Uterus (tissue), 4 donors: ENCODE measurements at places on chromosomes 1 and 21.

DNA sequence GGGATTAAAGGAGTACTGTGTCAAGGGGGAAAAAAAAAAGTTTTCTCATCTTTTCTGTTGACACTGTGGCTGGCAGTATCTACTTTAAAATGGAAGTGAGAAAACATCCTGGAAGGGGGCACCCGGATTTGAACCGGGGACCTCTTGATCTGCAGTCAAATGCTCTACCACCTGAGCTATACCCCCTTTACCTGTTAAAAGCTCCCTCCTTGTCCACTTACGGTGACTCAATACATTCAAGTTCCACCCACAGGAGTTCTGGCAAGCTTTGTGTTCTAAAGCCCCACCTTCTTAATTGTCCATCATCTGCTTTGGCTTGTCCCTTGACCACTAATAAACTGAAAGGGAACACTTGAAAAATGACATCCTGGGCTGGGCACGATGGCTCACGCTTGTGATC lies 68.2 kb downstream of the FNBP1L start:
- H3K36me3 ChIP-seq = no peaks in the 10 kb centered on the region
- no peaks in the 10 kb centered on the region for H3K27me3 ChIP-seq
- no peak overlapping the region for H3K27ac ChIP-seq
- H3K4me1 ChIP-seq = no peaks in the 10 kb centered on the region
- no peak overlapping the region for H3K4me3 ChIP-seq

- H3K4me1 ChIP-seq = no peaks in the 10 kb centered on the region
- H3K36me3 ChIP-seq = no peaks in the 10 kb centered on the region
- H3K27me3 ChIP-seq = no peaks in the 10 kb centered on the region
- H3K4me3 ChIP-seq = no peak overlapping the region
- no peak overlapping the region for H3K27ac ChIP-seq
- no peak for DNase-seq
Observed at GRCh38 chr1:9728451-9729295, 77.1 kb downstream of the PIK3CD start.

DNA sequence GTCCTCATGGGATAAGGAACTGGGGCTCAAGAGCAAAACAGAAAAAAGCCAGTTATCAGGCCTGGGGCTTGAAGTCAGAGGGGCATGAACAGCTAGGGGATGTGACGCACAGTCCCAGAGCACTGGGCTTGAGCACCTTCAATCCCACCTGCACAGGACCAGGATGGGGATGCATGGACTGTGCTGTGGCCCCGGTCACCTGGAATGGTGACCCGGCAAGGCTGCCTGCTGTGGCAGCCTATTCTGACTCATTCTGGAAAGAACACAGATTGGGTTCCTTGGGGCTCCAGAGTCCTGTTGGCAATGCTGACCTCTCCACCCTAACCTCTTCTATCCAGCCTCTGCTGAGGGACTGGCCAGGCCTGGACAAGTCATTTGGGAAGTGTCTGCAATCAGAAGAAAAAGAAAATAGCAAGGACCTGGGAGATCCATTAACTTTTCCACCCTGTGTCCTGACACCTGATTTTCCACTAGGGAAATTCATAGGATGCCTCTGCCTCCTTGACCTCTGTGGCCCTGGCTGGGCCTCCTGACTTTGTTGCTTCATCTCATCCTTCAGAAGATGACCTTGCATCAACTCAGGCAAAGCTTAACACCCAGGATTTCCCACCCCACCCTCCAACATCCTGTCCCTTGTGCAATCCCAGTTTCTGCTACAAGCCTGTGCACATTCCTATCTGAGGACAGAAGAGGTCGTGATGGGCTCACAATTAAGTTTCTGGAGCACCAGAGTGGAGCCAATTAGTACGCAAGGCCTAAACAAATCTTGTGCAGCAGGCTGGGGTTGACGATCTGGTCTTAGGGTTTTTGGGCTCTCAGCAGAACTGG lies 17.9 kb upstream of the FMOD start:
- H3K4me3 ChIP-seq = no peak overlapping the region
- DNase-seq = peak; percentile 92
- H3K27ac ChIP-seq = peak overlapping the region; percentile 88
- H3K36me3 ChIP-seq = no peaks in the 10 kb centered on the region

DNA sequence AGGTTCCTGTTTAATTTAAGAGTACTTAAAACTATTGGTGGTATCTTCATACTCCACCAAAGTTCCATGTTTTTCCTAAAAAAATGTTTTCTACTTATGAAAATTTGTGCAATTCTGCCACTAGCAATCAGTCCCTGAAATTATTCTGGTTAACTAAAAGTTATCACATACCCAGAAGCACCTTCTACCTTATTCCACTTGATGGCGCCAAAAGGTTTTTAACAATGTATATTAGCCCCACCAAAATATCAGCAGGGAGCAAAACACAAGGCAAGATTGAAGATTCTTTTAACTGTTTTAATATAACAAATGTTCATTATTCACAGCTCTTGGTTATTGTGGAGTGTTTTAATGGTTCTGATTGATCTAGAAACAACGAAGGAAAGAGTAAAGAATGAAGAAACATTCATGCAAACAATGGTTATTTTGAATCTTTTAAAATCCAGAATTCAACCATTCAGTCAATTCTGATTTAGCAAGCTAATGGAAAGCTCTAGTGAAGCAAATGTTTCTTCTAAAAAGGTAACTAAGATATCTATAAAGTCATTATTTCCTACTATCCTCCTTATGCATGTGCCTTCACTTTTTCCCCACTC lies 67.2 kb downstream of the TTLL7 start:
- H3K4me3 ChIP-seq = no peak overlapping the region
- no peak for DNase-seq
- no peaks in the 10 kb centered on the region for H3K27me3 ChIP-seq
- H3K36me3 ChIP-seq = no peaks in the 10 kb centered on the region
- no peak overlapping the region for H3K27ac ChIP-seq

DNA sequence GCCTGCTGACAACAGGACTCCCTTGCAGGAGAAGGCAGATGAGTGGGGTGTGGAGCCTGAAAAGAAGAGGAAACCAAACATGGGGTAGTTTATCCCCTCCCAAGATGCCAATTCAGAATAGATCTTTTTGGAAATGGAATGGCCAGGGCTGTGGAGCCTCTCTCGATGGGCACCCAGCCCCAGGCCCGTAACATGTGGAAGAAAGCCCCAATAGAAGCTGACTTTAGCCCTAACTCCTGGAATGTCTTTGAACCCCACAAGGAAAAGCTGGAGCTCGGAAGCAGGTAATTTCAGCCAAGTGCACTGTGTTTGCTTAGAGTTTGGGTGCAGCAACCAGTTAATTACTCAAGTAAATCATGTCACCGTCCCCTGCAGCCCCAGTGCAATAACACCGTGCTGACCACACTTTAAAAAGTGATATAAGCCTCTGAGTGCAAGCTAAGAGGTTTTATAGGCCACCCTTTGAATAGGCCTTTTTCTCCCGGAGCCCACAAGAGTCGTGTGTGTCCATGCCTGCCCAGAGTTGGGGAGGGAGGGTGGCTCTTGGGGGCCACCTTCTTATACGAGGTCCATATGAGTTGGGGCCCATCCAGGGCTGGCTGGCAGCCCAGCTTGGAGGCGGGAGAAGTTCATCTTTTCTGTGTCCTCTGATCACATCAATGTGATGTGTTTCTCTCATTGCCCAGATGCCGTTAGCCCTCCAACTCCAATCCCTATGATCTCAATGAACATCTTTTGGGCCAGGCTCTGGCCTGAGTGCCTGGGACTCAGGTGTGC lies 153.2 kb downstream of the TRABD2B start:
- no peaks in the 10 kb centered on the region for H3K27me3 ChIP-seq
- H3K4me3 ChIP-seq = no peak overlapping the region
- no peaks in the 10 kb centered on the region for H3K36me3 ChIP-seq

- H3K27ac ChIP-seq = no peak overlapping the region
- no peak overlapping the region for H3K4me3 ChIP-seq
Observed at GRCh38 chr1:178688244-178688643, 36.8 kb upstream of the RALGPS2 start.

GRCh38 chr1:208203848-208204609 lies 40.2 kb downstream of the PLXNA2 start:
- peak overlapping the region; percentile 12 for H3K27ac ChIP-seq
- H3K27me3 ChIP-seq = no peaks in the 10 kb centered on the region
- DNase-seq = no peak
- no peak overlapping the region for H3K4me3 ChIP-seq
- no peaks in the 10 kb centered on the region for H3K4me1 ChIP-seq

DNA sequence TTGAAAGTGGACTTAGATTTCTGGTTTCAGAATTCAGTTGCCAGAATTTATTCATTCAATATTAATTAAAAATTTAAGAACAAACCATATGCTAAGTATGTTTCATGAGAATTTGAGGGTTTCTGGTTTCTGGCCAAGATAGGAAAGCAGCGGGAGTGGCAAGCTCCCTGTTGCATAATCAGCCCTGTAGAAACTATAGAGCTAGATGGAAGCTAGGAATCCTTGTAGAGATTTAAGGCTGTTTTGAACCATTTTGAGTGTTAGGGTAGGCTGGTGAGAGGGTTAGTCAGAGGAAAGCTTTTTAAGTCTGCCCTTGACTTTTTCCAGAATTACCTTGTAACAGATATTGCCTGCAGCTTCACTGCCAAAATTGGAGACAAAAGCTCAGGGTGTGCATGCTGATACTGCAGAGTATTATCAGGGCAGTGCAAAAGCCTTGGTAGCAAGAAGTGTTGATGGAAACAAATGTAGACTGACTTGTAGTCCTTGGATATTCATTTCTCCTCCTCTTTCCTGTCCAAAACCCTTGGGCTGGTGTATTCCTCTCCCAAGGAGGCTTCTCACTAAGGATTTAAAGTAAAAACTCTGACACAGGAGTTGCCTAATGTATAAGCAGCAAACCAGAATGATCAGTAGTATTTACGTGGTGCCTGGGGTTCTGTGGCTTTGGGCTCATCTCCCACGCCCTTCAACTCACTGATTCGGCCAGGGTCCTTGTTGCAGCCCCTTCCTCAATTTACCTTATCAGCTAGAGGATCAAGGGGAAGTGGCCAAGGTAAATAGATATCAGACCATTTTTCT lies 12.6 kb upstream of the GIPC2 start:
- no peak overlapping the region for H3K4me3 ChIP-seq
- H3K27me3 ChIP-seq = no peaks in the 10 kb centered on the region
- no peaks in the 10 kb centered on the region for H3K36me3 ChIP-seq
- no peak overlapping the region for H3K27ac ChIP-seq
- DNase-seq = no peak

- H3K27ac ChIP-seq = no peak overlapping the region
- no peaks in the 10 kb centered on the region for H3K27me3 ChIP-seq
Observed at GRCh38 chr1:69305621-69306020, 262.1 kb upstream of the LRRC7 start.

- H3K4me1 ChIP-seq = peaks cover 14% of the 10 kb centered on the region
- H3K27me3 ChIP-seq = no peaks in the 10 kb centered on the region
- no peaks in the 10 kb centered on the region for H3K36me3 ChIP-seq
- H3K4me3 ChIP-seq = no peak overlapping the region
Observed at GRCh38 chr1:183414365-183414764, 3.8 kb downstream of the NMNAT2 start.

GRCh38 chr1:208438112-208438699 lies 194.0 kb upstream of the PLXNA2 start:
- H3K4me3 ChIP-seq = no peak overlapping the region
- no peaks in the 10 kb centered on the region for H3K36me3 ChIP-seq
- no peak for DNase-seq
- no peak overlapping the region for H3K27ac ChIP-seq

DNA sequence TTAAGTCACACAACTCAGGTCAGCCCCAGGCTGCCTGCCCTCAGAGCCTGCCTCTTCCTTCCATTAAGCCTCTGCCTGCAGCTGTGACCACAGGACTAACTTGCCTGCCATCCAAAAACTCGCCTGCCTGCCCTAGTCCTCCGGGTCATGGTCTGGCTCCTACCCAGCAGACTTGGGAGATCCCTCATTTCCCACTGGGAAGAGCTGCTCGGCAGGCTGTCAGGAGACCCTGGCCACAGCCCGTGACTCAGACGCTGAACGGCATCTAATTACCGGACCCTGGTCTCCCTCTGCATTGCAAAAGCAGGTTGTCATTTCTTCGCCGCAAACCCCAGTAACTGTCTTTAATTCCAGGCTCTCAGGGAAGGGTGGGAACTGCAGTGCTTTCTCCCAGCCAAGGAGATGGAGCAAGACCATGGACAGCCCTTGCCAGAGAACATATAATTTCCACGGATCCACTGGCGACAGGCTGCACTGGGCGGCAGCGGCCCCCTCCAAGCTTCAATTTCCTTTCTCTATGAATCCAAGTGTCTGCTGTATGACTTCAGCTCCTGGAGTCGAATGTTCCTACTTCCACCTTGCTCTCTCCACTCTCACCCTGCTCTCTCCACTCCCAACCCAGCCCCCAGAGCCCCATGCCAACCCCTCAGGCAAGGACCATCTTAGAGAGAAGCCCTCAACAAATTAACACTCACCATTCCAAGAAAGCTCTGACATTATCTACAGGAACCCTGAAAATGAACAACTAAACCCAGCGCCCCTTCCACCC lies 20.4 kb downstream of the OLFML2B start:
- no peaks in the 10 kb centered on the region for H3K36me3 ChIP-seq
- H3K4me3 ChIP-seq = no peak overlapping the region
- H3K4me1 ChIP-seq = no peaks in the 10 kb centered on the region
- no peaks in the 10 kb centered on the region for H3K27me3 ChIP-seq
- H3K27ac ChIP-seq = peak overlapping the region; percentile 54

GRCh38 chr1:28813931-28814465 lies 2.0 kb downstream of the OPRD1 start:
- DNase-seq = no peak
- H3K27me3 ChIP-seq = no peaks in the 10 kb centered on the region
- no peak overlapping the region for H3K4me3 ChIP-seq
- no peak overlapping the region for H3K27ac ChIP-seq
- no peaks in the 10 kb centered on the region for H3K36me3 ChIP-seq

- H3K4me1 ChIP-seq = no peaks in the 10 kb centered on the region
- H3K27me3 ChIP-seq = no peaks in the 10 kb centered on the region
- no peak for DNase-seq
- H3K4me3 ChIP-seq = no peak overlapping the region
- H3K36me3 ChIP-seq = no peaks in the 10 kb centered on the region
Observed at GRCh38 chr21:35909456-35910223, 150.7 kb downstream of the SETD4 start.

DNA sequence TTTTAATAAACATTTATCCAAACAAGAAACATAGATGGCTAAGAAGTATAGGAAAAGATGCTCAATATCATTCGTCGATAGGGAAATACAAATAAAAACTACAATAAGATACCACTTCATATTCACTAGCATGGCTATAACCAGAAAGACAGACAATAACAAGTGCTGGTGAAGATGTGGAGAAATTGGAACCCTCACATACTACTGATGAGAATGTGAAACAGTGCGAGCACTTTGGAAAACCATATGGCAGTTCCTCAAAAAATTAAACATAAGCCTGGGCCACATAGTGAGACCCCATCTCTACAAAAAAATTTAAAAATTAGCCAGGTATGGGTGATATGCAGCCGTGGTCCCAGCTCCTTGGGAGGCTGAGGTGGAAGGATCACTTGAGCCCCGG lies 9.1 kb upstream of the TMEM54 start:
- no peak for DNase-seq
- no peaks in the 10 kb centered on the region for H3K27me3 ChIP-seq
- no peaks in the 10 kb centered on the region for H3K36me3 ChIP-seq

DNA sequence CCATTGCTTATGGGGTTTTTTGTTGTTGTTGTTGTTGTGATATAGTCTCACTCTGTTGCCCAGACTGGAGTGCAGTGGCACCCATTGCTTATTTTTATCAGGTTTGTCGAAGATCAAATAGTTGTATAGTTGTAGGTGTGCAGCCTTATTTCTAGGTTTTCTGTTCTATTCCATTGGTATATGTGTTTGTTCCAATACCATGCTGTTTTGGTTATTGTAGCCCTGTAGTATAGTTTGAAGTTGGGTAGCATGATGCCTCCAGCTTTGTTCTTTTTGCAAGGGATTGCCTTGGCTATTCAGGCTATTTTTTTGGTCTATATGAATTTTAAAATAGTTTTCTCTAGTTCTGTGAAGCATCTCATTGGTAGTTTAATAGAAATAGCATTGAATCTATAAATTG lies 11.6 kb downstream of the ZNF678 start:
- no peak overlapping the region for H3K27ac ChIP-seq
- DNase-seq = no peak
- H3K36me3 ChIP-seq = no peaks in the 10 kb centered on the region
